ENCODE measurements at places on chromosomes 11 and 22.

DNA sequence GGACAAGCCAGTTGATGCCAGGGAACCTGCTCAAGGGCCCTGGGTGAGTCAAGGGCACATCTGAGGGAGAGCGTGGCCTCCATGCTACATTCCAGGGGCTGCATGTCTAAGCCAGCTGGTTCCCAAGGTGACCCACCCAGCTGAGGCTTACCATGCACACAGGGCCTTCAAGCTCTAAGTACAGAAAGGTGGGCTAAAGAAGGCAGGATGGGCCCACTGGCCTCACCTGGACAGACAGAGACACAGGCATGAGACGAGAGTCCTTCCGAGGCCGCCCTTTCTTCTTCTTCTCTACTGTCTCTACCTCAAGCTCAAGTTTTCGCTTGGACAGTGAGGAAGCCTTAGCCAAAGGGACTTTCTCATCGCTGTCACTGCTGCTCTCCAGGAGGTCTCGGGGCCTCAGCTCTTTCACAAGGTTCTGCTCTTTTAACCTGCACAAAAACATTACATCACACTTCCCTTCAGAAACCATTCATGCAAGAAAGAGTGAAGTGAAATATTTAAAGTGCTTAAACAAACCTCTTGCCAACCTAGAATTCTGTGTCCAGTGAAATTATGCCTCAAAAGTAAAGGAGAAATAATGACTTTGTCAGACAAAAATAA is 69.9 kb downstream of the HIRA start:
- DNase-seq: no peak

GRCh38 chr11:70338594-70338993 is 59.7 kb upstream of the CTTN start:
- DNase-seq: no peak

- no peak for DNase-seq
Observed at GRCh38 chr22:35045451-35045850, 20.5 kb upstream of the ISX start.

GRCh38 chr11:119506436-119506835 is 83.5 kb upstream of the THY1 start:
- DNase-seq: no peak

DNA sequence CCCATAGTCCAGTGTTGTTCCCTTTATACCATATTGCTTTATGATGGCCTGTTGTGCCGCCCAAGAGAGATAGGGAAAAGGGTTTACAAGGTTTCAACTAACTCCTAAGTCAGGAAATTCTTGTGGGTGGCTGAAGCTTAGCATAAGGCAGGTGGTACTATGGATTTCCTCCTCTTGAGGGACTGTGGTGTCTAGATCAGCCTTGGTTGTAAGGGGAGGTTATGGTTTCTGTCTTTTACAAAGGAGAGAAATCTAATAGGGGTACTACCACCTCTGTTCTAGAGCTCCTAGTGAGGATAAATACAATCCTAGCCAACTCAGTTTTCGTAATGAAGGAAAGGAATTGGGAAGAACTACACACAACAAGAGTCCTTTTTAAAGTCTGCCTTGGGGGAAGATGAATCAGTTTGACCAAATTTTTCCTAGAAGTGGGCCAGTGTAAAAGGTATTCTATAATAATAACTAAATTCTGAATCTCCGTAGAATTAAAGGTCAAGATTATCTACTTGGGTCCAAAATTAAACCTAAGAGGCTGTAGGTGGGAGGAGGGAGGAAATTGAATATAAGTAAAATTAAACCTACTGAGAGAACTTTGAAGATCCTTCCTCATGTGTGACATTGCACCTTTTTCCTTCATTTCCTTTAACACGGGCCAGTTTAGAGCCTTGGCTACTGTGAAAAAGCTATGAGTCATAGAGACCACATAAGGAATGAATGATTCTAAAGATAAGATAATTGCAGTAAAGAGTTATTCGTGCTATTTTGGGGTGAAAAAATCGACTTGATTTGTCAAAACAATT is 17.2 kb downstream of the DLAT start:
- DNase-seq: no peak

- DNase-seq: no peak
Observed at GRCh38 chr11:5931061-5931460, 11.0 kb upstream of the OR56A3 start.

- DNase-seq: no peak
Observed at GRCh38 chr22:23060612-23061400, 9.5 kb upstream of the GNAZ start.

GRCh38 chr22:23534851-23535717 is 45.0 kb downstream of the IGLL1 start:
- no peak for DNase-seq

- DNase-seq: no peak
Observed at GRCh38 chr22:36761553-36762240, 14.2 kb downstream of the IFT27 start.

- no peak for DNase-seq
Observed at GRCh38 chr11:114441921-114442320, 2.7 kb downstream of the REXO2 start.

DNA sequence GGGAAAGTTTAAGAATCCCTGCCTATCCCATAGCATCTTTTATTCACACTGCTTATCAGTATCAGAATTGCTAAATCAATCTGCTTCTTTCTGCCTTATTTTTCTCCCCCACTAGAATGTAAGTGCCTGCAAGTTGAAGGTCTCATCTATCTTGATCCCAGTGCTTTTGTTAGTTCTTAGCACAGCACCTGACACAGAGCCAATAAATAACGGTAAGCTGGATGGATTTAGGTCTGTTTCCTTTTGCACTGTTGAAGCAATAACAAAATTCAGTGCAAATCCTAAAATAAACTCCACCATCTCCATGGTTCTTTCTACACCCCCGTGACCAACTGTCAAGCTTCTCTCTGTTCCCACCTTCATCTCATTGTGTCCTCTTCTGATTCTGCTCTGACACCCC is 36.7 kb upstream of the CD44 start:
- no peak for DNase-seq

DNA sequence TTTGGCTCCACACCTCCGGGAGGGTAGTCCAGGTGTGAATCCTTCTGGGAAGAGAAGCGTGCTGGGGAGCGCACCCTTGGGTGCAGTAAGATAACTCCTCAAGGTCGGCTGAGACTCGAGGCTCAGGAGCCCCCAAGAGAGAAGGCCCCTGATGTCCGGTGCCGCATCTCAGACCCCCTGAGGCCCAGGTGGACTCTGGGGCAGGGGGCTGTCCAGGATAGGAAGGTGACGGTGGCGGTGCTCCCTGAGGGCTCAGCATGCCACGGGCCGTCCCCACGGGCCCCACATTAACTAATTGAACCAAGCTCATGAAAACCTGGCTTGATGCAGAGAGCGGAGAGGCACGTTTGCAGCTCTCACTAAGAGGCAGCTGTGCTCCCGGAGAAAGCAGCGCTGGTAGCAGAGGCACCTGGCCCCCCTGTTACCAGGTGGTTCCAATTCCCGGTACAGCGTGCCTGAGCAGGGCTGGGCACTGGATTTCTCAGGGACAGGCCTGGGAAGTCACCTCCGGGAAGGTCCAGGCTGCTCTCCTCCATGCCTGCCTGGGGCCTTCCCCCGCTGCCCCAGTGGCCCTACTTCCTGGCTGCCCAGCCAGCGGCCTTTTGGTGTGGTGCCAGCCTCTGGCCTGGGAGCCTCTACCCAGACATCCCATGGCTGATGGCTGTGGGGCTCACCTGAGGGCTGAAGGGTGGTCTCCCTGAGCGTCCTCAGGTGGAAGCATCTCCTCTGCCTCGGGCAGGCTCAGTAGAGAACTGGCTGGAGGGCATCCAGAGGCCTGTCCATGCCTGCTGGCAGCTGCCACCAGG is 1.1 kb downstream of the KCNQ1 start:
- DNase-seq: no peak

- no peak for DNase-seq
Observed at GRCh38 chr11:44004452-44005062, 43.2 kb upstream of the ACCSL start.

- DNase-seq: no peak
Observed at GRCh38 chr11:12088047-12088481, 22.3 kb upstream of the MICAL2 start.

DNA sequence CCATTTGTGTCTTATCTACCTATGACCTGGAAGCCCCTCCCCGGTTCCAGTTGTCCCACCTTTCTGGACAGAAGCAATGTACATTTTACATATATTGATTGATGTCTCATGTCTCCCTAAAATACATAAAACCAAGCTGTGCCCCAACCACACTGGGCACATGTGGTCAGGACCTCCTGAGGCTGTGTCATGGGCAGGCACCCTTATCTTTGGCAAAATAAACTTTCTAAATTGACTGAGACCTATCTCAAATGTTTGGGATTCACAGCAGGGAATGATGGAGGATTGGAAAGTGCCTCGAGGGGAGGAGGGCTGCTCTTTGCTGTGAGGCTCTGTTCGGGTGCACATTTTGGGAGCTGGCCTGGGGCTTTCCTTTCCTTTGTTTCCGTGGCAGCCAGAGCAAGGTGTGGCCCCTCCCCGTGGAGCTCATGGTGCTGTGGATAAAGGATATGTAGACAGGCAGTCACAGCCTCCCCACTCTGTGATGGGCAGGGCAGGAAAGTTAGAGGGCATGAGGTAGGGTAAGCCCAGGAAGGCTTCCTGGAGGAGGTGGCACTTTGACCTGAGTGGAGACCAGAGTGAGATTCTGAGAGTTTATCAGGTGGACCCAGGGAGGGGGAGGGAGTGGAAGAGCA is 615.6 kb downstream of the TBC1D22A start:
- no peak for DNase-seq

GRCh38 chr11:105861225-105861624 is 160.8 kb downstream of the MSANTD4 start:
- no peak for DNase-seq

DNA sequence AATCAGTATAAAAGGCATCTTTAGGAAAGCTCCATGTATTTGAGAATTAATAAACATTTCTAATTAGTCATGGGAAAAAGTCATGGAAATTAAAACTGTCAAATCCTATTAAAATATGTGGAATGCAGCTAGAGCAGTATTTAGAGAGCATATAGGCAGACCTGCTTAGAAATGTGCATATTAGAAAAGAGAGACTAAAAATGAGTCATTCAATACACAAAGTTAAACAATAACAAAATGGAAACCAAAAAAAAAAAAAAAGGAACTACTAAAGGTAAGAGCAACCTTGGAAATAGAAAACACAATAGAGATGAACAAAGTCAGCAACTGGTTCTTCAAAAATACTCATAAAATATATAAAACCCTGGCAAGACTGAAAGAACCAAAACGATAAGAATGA is 59.7 kb upstream of the RASSF10 start:
- DNase-seq: no peak

- no peak for DNase-seq
Observed at GRCh38 chr11:119807841-119808240, 78.8 kb upstream of the NECTIN1 start.

GRCh38 chr22:33389936-33390335 is 331.8 kb upstream of the SYN3 start:
- no peak for DNase-seq

- no peak for DNase-seq
Observed at GRCh38 chr11:38014405-38014804, 1416.4 kb upstream of the RAG2 start.

- DNase-seq: no peak
Observed at GRCh38 chr11:107043242-107044006, 25.1 kb upstream of the GUCY1A2 start.

- no peak for DNase-seq
Observed at GRCh38 chr11:26030399-26030798, 301.5 kb upstream of the ANO3 start.

DNA sequence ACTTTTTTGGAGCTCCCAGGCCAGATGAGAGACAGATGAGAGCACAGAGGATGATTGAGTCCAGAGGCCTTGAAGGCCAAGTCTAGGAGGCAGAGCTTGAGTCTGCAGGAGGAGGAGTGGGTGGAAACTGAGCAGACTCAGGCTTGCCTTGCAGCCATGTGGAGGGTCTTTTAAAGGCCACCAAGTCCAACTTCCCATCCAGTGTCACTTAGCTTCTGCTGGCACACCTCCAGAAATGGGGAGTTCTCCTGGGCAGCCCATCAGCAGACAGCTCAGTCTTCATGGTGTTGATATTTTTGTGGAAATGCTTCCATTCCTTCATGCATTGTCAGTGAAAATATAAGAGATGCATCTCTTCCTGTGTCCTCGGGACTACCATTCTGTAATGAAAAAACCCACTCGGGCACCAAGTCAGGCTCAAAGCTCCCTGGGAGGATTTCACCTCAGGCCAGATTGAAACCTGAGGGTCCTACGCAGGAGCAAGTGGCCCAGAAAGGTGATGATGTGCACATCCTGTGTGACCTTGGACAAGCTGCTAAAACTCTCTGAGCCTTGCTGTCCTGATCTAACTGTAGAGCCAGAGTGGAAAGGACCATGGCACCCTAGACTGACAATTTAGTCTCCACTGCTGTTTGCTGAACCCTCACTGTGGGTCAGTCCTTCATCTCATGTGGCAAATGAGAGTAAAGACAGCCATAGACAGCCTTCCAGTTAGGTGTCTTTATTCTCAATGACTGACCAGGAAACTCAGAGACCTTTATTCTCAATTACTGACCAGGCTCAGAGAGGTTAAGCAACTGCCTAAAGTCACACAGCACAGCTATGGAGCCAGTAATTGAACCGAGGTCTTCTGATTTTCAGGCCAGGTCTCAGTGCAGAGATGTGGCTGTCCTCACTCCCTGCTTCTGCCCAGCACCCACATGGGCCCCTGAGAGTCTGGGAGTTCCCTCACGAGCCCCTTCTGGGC is 2.9 kb upstream of the LRRC32 start:
- no peak for DNase-seq

GRCh38 chr11:75420224-75421034 is 12.6 kb downstream of the KLHL35 start:
- DNase-seq: no peak

GRCh38 chr11:123231777-123232176 is 36.7 kb upstream of the CLMP start:
- no peak for DNase-seq

DNA sequence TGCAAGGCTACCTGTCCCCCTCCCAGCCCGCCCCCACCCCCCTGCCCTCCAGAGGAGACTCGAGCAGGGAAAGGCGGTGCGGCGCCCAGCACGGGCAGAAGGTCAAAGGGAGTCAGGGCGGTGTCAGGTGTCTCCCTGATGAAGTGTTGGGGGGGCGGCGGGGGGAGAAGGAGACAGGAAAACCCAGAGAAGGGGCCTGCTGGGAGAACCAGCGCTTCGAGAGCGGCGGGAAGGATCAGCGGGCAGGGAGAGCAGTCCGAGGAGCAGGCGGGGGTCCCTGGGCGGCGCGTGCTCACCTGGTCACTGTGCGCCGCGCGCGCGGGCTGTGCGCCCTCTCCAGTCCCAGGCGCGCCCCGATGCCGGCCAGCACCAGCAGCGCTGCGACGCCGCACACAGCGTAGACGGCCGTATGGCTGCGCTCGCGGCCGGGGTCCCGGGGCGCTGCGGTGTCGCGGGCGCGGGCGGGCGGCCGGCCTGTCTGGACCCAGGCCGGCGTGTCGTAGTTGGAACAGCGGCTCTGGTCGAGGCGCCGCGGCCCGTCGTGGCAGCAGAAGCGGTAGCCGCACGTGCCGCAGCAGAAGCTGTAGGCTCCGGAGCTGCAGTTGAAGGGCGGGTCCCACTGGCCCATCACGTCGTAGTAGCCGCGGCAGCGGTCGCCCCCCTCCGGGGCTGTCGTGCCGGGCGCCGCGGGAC is 886 bp downstream of the SHISA8 start:
- DNase-seq: no peak
